ENCODE measurements at places on chromosomes 5 and 9.

GRCh38 chr9:8726692-8727091 is 927.1 kb upstream of the DMAC1 start:
- DNase-seq = no peak

GRCh38 chr9:2723376-2724065 is 6.2 kb downstream of the KCNV2 start:
- DNase-seq = no peak

GRCh38 chr9:92142329-92142728 is 27.1 kb upstream of the SPTLC1 start:
- no peak for DNase-seq

DNA sequence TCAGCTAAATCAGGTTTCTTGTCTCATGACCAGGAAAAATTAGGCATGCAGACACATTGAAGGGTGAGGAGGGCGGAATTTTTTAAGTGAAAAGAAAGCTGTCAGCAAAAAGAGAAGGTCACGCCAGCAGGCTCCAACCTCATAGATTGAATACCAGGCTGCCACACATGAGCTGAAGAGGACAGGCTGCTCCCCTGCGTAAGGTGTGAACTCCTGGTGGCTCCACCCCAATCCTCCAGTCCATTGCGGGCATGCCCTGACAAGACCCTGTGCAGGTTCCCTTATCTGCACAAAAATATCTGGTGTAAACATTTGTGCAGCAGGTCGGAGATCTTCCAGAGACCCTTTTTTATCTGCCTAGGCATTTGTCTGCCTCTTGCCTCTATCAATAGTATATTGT is 22.9 kb upstream of the TEX10 start:
- DNase-seq = no peak

GRCh38 chr5:133828722-133829121 is 139.7 kb downstream of the C5orf15 start:
- DNase-seq = no peak

DNA sequence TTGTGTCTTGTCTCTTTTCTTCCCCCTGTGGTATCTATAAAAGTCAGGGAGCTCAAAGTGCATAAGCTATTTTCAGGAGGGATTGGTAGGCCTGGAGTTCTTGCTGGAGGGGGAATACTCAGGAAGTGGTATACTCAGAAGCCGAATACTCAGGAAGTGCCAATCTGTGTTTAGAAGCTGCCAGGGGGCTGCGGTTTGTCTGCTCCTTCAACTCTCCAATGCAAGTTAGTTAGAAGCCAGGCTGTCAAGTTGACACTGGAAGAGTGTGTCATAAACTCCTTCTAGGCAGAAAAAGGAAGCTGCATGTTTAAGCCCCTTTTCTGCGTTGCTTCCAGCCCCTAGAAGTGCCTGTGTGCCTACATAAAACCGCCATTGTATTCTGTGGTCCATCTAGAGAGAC is 366.5 kb downstream of the TAF11L14 start:
- DNase-seq = no peak

DNA sequence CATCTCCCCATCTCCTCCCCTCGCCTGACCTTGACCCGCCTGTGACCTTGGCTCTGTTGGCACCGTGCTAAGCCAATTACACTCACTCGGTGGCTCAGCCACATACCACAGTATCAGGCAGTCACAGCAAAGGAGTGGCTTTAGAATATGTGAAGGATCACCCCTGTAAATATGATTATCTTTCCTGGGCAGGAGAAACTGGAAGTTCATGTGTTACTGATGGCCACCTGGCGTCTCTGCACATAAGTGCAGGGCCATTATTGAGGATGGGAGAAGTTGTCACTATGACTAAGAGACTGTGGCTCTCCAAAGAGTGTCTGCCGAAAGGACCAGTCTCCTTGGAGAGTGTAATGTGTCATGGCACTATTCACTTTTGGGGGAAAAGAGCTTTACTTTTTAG is 116.9 kb upstream of the S1PR3 start:
- DNase-seq = no peak

DNA sequence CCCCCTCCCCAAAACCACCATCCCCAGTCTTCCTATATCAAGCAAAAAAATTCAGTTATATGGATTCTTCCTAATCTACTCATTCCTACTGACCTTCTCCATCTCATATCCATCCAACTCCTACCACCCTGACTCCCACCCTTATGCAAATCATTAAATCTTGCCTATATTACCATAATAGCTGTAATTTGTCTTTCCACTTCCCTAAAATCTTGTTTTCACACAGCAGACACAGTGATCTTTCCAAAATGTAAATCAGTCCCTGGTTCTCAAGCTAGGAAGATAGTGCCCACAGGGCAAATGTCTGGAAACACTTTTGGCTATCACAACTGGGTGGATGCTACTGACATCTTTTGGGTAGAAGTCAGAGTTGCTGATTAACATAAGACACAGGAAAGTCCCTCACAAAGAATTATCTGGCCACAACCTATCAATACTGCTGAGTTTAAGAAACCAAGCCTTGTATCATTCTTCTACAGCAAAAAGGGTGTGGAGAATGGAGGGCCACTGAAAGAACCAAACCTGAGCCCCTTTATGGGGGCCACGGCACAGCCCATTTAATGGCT is 1.4 kb downstream of the SRA1 start:
- DNase-seq = no peak

- no peak for DNase-seq
Observed at GRCh38 chr5:91419136-91419535, 36.0 kb upstream of the ARRDC3 start.

- DNase-seq = no peak
Observed at GRCh38 chr5:40738502-40738901, 17.3 kb downstream of the TTC33 start.

DNA sequence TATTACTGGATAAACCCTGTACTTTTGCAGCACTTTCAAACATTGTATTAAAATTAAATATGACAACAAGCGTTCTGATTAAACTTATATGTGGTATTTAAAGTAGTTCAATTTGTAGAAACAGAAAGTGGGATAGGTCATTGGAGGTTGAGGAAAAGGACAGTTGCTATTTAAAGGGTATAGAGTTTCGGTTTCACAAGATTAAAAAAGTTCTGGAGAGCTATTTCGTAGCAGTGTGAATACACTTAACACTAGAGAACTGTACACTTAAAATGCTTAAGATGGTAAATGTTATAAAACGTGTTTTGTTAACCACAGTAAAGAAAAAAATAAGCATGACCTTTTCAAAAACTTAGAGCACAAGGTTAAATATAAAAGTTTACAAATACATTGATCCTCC is 382.1 kb downstream of the BRINP1 start:
- no peak for DNase-seq

DNA sequence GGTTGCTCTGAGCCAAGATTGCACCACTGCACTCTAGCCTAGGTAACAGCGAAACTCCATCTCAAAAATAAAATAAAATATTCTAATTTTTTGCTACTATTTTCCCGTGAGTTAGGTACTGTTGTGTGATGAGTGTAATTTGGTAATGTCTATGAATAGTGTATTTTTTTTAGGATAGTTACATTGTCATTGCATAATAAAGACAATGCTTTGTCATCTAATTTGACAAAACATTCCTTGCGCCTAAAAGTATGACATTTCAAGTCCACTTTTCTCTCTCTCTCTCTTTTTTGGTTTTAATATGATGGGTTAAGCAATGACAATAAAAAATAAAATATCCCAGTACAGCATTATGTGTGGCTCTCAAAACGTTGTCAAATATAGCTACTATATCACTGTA is 29.3 kb downstream of the UBE2R2 start:
- DNase-seq = no peak

- DNase-seq = no peak
Observed at GRCh38 chr5:99449786-99450185, 521.0 kb upstream of the CHD1 start.

GRCh38 chr5:32692036-32692746 is 18.9 kb upstream of the NPR3 start:
- DNase-seq = no peak

DNA sequence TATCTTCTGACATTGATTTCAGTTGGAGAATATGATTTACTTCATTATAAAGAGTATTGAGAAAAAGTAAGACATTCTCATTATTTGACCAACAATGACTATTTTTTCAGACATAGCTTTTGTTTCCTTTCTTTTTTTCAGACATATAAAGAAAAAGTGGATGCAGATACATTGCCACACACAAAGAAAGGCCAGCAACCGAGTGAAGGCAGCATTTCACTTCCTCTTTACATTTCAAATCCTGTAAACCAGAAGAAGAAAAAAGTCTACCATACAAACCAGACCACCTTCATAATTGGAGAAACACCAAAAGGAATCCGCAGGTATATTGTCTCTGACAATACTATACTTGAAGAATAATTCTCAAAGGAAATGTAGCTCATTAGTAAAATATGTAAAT is 128.9 kb downstream of the ERCC6L2 start:
- no peak for DNase-seq

DNA sequence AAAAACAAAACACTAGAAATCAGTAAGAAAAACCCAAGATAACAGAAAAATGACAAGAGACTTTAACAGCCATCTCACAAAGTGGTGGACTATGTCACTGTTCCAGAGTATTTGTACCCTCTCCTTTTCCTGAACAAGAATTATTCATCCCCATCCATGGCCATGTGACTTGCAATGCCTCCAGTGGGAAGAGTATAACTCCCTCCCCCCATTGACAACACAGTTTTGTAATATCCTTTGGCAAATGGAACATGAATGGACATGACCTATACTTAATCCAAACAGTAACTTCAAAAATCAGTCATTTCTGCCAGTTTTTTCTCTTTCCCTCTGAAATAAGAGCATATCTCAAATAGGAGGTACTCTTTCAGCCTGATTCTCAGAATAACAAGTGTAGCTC is 33.9 kb downstream of the PTBP3 start:
- no peak for DNase-seq

- no peak for DNase-seq
Observed at GRCh38 chr5:137155261-137156000, 343.7 kb downstream of the SPOCK1 start.

DNA sequence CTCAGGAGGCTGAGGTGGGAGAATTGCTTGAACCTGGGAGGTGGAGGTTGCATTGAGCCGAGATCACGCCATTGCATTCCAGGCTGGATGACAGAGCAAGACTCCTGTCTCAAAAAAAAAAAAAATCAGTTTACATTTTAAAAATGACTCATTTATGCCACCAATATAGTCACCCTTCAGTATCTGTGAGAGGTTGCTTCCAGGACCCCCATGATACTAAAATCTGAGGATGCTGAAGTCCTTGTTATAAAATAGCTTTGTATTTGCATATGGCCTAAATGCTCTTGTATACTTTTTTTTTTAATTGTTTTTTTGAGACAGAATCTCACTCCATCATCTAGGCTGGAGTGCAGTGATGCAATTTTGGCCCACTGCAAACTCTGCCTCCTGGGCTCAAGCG is 5.8 kb downstream of the OCLN start:
- DNase-seq = no peak

DNA sequence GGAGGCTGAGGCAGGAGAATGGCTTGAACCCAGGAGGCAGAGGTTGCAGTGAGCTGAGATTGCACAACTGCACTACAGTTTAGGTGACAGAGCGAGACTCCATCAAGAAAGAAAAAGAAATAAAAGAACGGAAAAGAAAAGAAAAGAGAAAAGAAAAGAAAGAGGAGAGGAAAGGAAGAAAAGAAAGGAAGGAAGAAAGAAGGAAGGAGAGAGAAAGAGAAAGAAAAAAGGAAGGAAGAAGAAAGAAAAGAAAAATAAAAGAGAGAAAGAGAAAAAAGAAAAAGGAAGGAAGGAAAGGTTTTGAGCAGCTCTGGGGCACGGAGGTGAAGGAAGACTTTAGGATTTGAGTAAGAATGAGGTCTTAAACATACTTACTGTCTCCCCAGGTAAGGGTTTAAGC is 18.4 kb downstream of the TLN1 start:
- no peak for DNase-seq

GRCh38 chr5:69467442-69468225 is 25.0 kb upstream of the OCLN start:
- no peak for DNase-seq

DNA sequence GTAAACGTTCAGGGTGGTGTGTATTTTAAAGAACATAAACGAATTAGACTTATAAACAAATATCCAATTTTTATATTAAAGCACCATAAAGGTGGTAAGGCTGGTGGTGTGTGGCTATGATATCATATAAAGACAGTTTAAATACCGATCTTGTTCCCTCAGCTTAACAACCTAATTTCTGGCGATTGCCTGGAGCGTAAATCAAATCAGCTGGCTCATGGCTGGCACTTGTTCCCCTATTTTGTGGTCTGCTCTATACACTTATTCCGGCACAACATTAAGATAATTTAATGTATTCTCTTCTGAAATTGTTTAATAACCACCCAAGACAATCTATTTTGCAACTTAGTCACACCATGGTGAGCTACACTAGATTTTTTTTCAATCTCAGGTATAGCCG is 2.4 kb upstream of the HAPLN1 start:
- no peak for DNase-seq

DNA sequence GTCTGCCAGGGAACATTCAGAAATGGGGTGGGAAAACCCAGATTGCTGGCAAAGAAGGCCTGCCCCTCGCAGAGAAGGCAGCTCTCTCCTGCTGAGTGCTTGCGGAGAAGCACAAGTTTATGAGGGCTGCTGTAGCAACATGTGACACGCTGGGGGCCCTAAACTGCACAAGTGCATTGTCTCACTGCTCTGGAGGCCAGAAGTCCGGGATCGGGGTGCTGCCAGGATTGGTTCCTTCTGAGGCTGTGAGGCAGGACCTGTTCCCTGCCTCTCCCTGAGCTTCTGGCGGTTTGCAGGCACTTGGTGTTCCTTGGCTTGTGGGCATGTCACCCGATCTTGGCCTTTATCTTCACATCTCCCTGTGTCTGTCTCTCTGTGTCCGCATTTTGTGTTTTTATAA is 75.6 kb upstream of the NEURL1B start:
- DNase-seq = no peak

DNA sequence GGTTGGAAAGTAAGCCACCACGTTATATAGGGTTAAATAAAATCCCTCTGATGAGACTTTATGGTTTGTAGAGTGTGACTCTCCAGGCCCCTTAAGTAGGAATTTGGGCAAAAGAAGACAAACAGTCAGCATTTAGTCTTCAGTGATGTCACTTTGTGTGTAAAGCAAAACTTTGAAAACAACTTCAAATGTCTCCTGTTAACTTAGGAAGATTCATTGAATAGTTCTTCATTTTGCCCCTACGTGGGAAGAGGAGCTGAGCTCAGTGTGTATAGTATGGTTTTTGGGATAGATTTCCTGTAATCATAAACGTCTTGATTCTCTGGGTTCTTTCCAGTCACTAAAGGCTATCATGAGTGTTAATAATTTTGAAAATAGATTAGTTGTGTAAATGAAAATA is 101.3 kb downstream of the GADD45G start:
- DNase-seq = no peak

Data from type B pancreatic cell (in vitro differentiated cells).